ENCODE measurements at places on chromosomes 2 and 18.

DNA sequence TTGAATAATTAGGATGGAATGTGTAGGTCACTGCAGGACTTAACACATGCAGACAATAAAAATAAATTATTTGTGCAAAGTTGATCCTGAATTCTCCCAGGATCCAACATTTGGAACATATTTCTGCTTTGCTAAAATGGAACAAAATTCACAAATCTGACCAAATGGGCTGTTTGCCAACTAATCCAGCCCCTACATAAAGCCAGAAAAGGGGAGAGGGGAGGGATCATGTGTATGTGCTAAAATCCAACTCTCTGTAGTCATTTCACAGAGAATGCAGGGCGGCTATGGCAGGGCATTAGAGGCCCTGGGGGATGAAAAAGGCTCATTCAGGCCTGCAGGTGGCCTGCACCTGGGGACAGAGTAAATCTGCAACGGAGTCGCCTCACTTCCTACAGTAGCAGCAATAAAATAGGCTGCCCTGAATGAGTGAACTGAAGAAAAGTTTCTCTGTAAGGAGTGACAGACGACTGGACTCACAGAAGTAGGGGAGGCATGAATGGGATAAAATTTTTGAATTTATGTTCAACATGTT, 4.0 kb upstream of the ZFP36L2 start:
- peaks cover 6% of the 10 kb centered on the region for H3K27me3 ChIP-seq
- DNase-seq = no peak
- H3K36me3 ChIP-seq = no peaks in the 10 kb centered on the region
- peaks cover 31% of the 10 kb centered on the region for H3K4me1 ChIP-seq
- H3K27ac ChIP-seq = no peak overlapping the region
- no peak overlapping the region for H3K4me3 ChIP-seq

GRCh38 chr2:46042207-46042637, 255.0 kb upstream of the EPAS1 start:
- H3K4me1 ChIP-seq = peaks cover 40% of the 10 kb centered on the region
- DNase-seq = no peak
- H3K4me3 ChIP-seq = no peak overlapping the region
- peaks cover under 1% of the 10 kb centered on the region for H3K27me3 ChIP-seq

- DNase-seq = no peak
- H3K36me3 ChIP-seq = peaks cover 18% of the 10 kb centered on the region
- H3K4me1 ChIP-seq = peaks cover 15% of the 10 kb centered on the region
- peaks cover 19% of the 10 kb centered on the region for H3K27me3 ChIP-seq
Observed at GRCh38 chr2:47003641-47004427, 88.2 kb upstream of the MCFD2 start.

- peaks cover 7% of the 10 kb centered on the region for H3K27me3 ChIP-seq
- H3K4me3 ChIP-seq = no peak overlapping the region
- no peak overlapping the region for H3K27ac ChIP-seq
- H3K4me1 ChIP-seq = no peaks in the 10 kb centered on the region
- no peaks in the 10 kb centered on the region for H3K36me3 ChIP-seq
Observed at GRCh38 chr18:79871026-79871390, 73.3 kb downstream of the KCNG2 start.

DNA sequence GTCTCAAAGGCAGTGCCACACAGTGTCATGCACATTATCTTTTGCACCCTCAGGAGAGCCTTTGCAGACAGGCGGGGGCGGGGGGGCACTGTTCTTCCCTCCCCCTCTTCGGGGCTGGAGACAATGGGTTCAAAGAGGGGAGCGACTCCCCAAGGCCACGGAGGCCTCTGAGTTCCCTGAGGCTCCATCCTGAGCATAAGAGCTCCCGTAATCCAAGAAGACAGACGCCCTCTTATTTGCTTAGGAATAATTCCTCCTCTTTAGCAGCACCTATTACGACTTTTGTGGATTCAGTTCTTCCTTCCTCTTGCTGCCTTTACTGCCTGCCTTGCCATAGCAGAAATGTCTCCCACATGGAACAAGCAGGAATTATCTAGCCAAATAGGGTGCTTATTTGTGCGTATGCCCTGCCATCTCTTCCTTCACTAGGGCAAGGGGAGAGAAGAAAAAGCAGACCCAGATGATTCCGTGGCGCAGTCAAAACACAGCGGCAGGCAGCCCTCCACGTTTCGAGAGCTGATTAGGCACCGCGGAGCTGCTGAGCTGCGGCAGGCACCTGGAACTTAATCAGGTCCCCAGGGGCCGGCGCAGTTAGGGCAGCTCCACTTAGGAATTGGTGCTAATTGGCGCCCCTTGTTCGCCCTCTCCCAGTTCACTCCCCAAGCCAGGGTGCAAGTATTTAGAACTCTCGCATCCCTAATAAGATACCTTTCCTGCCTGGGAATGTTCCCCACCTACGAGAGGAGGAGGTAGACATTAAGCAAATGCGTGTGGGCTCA, 233.4 kb upstream of the MYT1L start:
- H3K4me3 ChIP-seq = no peak overlapping the region
- peaks cover 4% of the 10 kb centered on the region for H3K4me1 ChIP-seq
- peaks cover 9% of the 10 kb centered on the region for H3K27me3 ChIP-seq
- H3K27ac ChIP-seq = no peak overlapping the region

- H3K27me3 ChIP-seq = no peaks in the 10 kb centered on the region
- no peak overlapping the region for H3K4me3 ChIP-seq
- no peaks in the 10 kb centered on the region for H3K36me3 ChIP-seq
Observed at GRCh38 chr2:113137827-113138226, 10.4 kb downstream of the IL1RN start.

DNA sequence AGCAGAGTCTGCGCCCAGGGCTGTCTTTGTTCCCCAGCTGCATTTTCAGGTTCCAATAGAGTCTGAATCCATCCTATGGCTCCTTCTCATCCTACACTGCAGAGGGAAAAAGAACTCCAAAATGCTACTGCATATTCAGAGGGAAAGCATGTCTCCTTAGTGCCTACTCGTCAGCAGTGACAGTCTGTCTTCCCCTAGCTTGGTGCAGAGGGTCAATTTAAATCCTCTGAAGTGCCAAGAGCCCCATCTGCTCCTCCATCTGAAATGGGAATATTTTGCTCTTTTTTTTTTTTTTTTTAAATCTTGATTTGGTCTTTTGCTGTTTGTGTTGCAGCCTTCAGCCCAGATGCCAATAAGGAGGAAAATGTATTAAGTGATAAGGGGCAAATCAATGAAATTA, 199.3 kb downstream of the RNF144A start:
- no peak overlapping the region for H3K27ac ChIP-seq
- H3K36me3 ChIP-seq = no peaks in the 10 kb centered on the region
- no peak overlapping the region for H3K4me3 ChIP-seq
- no peak for DNase-seq
- H3K4me1 ChIP-seq = peaks cover 6% of the 10 kb centered on the region
- no peaks in the 10 kb centered on the region for H3K27me3 ChIP-seq

- no peaks in the 10 kb centered on the region for H3K27me3 ChIP-seq
- no peak overlapping the region for H3K27ac ChIP-seq
- H3K4me1 ChIP-seq = peaks cover 5% of the 10 kb centered on the region
Observed at GRCh38 chr18:38930881-38931753, 1365.5 kb upstream of the CELF4 start.

DNA sequence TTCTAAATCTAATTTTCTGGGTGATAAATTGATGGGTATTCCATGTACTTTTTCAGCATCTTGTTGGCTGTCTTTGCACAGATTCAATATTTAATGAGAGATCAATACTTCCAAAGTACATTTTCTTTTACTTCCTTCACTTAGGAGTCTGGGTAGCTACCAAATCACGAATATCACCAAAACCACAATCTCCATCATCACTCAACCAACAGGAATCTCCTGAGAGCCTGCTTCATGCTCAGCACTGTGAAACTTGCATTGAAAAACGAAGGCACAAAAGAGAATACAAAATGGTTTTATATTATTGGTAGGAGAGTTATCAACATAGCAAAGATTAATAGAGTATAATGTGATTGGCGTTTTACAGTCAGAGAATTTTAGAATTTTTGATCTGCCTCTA, 261.5 kb upstream of the DSEL start:
- H3K27me3 ChIP-seq = no peaks in the 10 kb centered on the region
- H3K36me3 ChIP-seq = no peaks in the 10 kb centered on the region
- no peaks in the 10 kb centered on the region for H3K4me1 ChIP-seq
- no peak for DNase-seq

- H3K4me1 ChIP-seq = no peaks in the 10 kb centered on the region
- H3K27ac ChIP-seq = no peak overlapping the region
- no peak overlapping the region for H3K4me3 ChIP-seq
- no peak for DNase-seq
- H3K27me3 ChIP-seq = peaks cover 8% of the 10 kb centered on the region
- H3K36me3 ChIP-seq = no peaks in the 10 kb centered on the region
Observed at GRCh38 chr2:216259081-216259480, 113.2 kb downstream of the MARCHF4 start.

GRCh38 chr2:184336688-184337087, 261.6 kb upstream of the ZNF804A start:
- H3K4me1 ChIP-seq = no peaks in the 10 kb centered on the region
- no peak overlapping the region for H3K27ac ChIP-seq
- DNase-seq = no peak
- H3K27me3 ChIP-seq = no peaks in the 10 kb centered on the region
- H3K36me3 ChIP-seq = no peaks in the 10 kb centered on the region
- no peak overlapping the region for H3K4me3 ChIP-seq

DNA sequence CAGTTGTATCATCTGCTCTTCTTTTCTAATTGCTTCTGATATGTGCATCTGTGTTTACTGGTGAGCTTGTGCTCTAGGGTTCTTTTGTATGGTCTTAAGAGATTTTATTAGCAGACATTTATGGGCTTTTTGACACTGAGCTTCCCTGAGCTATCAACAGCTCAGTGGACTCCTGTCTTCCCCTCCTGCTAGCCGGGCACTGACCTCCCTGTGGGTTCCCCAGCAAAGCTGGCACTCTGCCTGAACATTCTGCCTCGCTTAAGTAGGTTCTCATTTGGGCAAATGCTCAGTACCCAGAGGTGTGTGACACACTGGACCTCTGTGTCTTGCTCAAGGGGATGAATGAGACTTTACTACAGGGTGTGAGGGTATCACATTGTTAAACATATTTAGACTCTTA, 15.8 kb downstream of the TRAF3IP1 start:
- H3K36me3 ChIP-seq = peaks cover 4% of the 10 kb centered on the region
- H3K27ac ChIP-seq = no peak overlapping the region
- peaks cover 2% of the 10 kb centered on the region for H3K27me3 ChIP-seq
- H3K4me3 ChIP-seq = no peak overlapping the region
- peaks cover 4% of the 10 kb centered on the region for H3K4me1 ChIP-seq

GRCh38 chr2:20609995-20610357, 40.9 kb downstream of the HS1BP3 start:
- H3K4me1 ChIP-seq = peaks cover 16% of the 10 kb centered on the region
- H3K4me3 ChIP-seq = no peak overlapping the region
- peaks cover 3% of the 10 kb centered on the region for H3K36me3 ChIP-seq
- no peak for DNase-seq
- no peak overlapping the region for H3K27ac ChIP-seq

DNA sequence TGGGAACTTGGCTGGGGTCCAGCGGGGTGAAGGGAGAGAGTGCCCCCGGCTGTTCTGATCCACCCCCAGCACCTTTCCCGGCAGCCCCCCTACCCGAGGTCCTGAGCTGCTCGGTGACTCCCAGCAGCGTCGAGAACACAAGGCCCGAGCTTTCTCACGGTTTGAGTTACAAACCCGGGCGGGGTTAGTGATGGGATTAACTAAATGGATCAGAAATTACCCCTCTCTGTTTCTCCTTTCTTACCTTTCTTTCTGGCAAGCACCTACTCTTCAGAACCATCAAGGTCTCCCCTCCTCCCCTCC, 139.4 kb upstream of the GPC1 start:
- H3K27ac ChIP-seq = no peak overlapping the region
- H3K4me1 ChIP-seq = peaks cover 5% of the 10 kb centered on the region
- no peak for DNase-seq
- H3K36me3 ChIP-seq = no peaks in the 10 kb centered on the region

DNA sequence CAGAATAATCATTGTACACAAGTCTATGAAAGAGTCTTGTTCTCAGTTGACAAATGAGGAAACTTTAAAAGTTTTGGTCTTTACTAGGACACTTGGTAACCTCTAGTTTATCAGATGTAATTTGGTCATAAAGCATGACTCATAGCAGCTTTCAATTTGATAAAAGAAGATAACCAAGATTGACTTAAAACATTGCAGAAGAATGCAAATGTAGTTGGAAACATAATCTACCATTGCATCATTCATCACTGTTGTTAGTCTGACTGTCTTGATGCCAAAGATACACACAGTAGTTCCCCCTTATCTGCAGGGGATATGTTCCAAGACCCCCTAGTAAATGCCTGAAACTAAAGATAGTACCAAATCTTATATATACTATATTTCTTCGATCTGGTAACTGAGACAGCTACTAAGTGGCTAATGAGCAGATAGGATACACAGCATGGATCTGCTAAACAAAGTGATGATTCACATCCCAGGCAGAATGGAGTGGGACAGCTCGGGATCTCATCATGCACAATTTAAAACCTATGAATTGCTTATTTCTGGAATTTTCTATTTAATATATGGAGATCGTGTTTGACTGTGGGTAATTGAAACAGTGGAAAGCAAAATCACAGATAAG, 131.4 kb upstream of the CCDC68 start:
- no peak overlapping the region for H3K27ac ChIP-seq
- peaks cover 3% of the 10 kb centered on the region for H3K4me1 ChIP-seq

GRCh38 chr18:61892683-61893308, at the start of gene RNF152:
RNF152 (minus strand) TSS chr18:61893007; CDS start chr18:61816463, 76,544 bp downstream.
- peak within 1 kb of the TSS; percentile 92 for H3K4me3 ChIP-seq
- H3K27me3 ChIP-seq = peaks cover 13% of the 10 kb centered on the region
- peaks cover 4% of the 10 kb centered on the region for H3K36me3 ChIP-seq
- DNase-seq = peak; percentile 41
- peaks cover 9% of the 10 kb centered on the region for H3K4me1 ChIP-seq

DNA sequence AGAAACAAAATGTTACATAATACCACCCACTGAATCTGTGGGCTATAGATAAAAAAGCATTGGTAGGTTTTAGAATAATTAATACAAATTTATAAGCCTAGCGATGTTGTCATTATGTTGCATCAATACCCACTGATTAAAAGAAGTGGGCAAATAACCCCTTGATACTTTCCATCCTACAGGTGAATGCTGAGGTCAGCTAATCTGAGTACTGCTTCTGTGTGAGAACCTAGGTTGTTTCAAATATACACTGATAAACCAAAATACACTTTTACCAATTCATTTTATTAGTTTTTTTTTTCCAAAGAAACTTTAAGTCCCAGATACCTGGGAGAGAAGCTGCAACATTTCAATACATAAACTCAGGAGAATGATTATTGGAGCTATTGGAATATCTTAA, 948.6 kb downstream of the LRP1B start:
- no peak for DNase-seq
- no peaks in the 10 kb centered on the region for H3K36me3 ChIP-seq
- H3K4me1 ChIP-seq = no peaks in the 10 kb centered on the region
- H3K27me3 ChIP-seq = no peaks in the 10 kb centered on the region
- no peak overlapping the region for H3K27ac ChIP-seq
- no peak overlapping the region for H3K4me3 ChIP-seq

DNA sequence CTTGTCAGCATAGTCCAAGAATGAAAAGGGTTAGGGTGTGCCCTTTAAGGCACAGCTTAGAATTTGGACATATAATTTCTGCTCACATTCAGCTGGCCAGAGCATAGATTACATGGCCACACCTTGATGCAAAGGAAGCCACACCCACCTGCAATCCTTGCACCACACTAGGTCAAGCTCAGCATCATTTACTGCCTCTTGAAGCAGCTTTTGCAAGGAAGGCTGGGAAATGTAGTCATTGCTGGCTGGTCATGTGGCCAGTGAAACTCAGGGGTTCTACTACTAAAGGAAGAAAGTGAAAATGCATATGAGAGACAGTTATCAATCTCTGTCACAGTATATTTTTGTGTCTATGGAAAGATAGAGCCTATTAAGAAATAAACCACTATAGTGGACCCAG, 159.3 kb downstream of the GFPT1 start:
- no peak overlapping the region for H3K4me3 ChIP-seq
- H3K27me3 ChIP-seq = peaks cover 3% of the 10 kb centered on the region
- H3K4me1 ChIP-seq = peaks cover 28% of the 10 kb centered on the region
- DNase-seq = no peak

Measured in endothelial cell (in vitro differentiated cells).